Stimulated activated CD4-positive, alpha-beta T cell treated with anti-CD3 and anti-CD28 coated beads, Interleukin-1b, Interleukin-23, amount 100 ng/mL, for 1 hour (primary cell): ENCODE measurements at places on chromosomes 13 and 19.

DNA sequence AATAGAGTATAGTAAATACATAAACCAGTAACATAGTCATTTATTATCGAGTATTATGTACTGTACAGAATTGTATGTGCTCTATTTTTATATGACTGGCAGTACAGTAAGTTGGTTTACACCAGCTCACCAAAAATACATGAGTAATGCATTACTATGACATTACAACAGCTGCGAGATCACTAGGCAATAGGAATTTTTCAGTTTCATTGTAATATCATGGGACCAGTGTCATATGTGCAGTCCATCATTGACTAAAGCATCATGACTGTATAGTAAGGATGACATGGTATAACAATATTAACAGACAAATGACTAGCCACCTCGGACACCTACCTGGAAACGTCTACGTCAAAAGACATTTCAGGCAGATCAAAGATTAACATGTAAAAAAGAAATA, 33.6 kb downstream of the ATP7B start:
- no peak for DNase-seq

GRCh38 chr13:44652962-44653660, 77.0 kb upstream of the TSC22D1 start:
- DNase-seq = no peak

DNA sequence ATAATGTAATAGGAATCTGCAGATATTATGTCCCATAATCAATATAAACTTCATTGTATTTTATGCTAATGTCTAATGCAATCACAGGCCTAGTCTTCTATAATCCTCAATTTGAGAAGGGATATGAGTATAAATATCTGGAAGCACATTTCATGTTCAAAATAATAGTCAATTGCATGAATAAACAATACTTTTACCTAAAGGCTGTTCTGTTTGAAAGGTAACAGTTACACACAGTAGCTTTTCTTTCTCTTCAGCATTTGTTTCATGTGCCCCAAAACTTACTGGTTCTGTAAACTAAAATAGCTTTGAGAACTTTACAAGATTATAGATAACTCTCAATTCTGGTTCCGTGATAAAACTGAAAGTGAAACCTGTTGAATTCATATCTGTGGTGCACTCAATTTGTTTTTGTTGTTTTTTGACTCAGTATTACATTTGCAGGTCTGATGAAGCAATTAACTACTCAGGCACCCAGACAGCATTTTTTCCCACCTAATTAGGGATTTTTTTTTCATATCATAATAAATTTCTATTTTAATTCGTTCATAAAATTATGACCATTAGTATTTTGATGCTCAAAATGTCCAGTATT, 1193.8 kb downstream of the SLITRK1 start:
- DNase-seq = no peak

DNA sequence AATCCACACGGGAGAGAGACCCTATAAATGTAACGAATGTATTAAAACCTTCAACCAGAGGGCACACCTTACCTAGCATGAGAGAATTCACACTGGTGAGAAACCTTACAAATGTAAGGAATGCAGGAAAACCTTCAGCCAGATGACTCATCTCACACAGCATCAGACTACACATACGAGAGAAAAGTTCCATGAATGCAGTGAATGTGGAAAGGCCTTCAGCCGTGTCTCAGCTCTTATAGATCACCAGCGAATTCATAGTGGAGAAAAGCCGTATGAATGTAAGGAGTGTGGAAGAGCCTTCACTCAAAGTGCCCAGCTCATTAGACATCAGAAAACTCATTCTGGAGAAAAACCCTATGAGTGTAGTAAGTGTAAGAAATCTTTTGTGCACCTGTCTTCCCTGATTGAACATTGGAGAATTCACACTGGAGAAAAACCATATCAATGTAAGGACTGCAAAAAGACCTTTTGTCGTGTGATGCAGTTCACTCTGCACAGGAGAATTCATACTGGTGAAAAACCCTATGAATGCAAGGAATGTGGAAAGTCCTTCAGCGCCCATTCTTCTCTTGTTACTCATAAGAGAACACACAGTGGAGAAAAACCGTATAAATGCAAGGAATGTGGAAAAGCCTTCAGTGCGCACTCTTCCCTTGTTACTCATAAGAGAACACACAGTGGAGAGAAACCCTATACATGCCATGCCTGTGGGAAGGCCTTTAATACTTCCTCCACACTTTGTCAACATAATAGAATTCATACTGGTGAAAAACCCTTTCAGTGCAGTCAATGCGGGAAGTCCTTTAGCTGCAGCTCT, 16.0 kb downstream of the ZNF582 start:
- no peak for DNase-seq

- DNase-seq = no peak
Measured at GRCh38 chr19:54614726-54615125, 15.6 kb upstream of the LILRB1 start.

DNA sequence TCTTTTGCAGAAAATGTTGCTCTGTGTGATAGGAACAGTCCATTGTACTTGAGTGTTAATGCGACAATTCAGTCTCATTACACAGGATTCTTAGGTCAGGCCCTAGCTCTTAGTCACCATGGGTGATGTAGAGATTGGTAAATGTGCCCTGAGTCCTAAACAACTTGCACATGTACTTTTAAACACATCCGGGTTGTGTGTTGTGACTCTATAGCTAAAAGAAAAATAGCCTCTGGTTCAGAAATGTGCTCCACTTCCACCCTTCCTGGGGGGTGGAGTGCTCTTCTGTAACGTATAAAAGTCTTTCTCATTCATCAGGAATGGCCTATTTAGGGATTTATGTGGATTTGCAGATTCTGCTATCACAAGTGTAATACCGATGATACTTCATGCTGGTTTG, 5.2 kb downstream of the SPATA13 start:
- DNase-seq = no peak

DNA sequence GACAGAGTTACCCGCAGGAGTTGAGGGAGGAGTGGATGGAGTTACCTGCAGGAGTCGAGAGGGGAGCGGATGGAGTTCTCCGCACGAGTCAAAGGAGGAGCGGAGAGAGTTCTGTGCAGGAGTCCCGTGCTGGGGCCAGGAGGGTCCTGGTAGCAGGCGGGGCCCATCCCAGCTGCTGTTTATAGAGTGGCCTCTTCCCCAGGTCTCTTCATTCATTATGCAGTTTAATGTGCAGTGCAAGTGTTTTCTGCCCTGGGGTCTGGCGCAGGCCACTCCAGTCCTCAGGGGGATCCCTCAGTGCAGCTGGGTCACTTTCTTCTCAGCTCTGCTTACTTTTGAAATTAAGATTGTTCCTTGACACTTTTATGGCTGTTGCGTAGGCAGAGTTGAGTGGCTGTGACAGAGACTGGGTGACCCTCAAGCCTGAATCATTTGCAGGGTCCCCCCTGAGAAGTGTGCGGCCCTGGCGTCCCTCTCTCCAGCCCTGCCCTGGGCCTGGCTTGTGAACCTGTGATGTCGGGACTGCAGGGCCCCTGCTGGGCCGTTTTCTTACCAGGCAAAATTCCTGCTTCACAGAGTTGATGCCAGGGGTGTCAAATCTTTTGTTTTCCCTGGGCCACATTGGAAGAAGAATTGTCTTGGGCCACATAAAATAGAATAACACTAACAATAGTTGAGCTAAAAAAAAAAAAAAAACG, 17.9 kb downstream of the TFDP1 start:
- no peak for DNase-seq
